ENCODE measurements at places on chromosomes 16 and 17.

DNA sequence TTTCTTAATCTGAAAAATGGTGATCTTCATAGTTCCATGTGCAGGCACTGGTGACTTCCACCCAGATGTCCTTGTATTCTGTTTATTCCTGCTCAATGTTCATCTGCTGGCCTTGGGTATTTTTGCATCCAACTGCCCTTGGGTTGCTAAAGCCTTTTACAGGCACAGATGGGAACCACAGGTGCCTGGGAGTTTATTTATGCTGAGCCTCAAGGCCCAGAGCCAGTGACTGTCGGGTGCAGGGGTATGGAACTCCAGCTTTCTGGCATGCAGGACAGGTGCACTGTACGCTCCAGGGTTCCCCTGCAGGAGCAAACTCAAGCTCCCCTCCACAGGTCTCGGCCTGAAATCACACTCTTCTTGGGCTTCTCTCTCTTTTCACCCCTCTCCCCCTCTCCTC lies 22.3 kb downstream of the DYNLRB2 start:
- DNase-seq: no peak

DNA sequence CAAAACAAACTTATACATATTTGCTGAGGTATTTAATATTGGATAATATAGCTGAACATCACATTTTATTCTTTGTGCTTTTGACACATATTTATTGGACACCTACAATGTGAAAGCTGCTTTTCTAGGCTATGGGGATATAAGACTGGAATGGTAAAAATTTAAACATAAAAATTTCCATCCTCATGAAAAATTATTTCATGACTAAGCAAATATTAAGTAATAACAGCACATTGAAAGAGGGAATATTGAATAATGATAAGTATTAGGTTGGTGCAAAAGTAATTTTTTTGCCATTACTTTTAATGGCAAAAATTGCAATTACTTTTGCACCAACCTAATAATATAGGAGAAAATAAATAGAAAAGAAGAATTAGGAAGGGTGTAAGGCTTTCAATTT lies 972.5 kb upstream of the CDH8 start:
- DNase-seq: no peak

DNA sequence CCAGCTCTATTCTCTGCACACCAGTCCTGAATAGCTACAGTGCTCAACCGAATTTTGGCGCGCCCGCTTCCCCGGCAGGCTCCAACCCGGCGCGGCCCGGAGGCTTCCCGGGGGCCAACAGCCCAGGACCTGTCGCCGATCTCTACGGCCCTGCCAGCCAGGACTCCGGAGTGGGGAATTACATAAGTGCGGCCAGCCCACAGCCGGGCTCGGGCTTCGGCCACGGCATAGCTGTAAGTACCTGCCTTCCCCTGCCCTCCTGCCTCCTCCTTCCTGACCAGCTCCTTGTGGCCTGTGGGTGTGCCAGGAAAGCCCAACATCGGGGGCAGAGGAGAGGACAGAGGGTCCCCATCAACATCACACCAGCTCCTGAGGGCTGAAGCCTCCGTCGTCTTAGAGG lies 70.2 kb downstream of the CCDC182 start:
- DNase-seq: no peak

DNA sequence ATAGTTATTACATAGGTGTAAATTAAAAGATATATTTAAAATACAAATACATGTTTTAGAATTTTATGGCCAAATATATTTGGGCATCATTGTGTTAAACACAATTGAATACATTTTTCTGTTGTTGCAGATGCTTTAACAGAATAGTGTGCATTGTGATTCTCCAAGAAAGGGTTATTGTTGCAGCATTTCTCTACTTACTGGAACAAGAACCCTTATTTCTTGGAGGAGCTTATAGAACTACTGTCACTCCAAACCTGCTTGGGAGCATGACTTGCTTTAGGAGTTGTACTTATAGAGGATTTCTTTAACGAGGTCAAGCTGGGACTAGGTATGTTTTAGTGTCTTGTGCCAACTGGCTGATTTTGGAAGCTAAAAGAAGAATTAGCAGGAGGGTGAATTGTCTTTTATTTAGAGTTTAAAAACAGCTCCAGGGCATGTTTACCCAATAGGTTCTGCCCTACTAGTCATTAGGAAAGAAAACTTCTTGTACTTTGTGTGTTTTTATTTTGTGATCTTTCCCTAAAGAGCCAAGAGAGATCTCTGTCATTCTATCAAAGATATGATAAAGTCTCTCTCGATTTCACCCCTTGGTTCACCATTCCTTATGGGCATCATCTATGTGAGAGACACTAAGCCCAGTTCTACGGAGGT lies 279.8 kb upstream of the SALL1 start:
- no peak for DNase-seq

DNA sequence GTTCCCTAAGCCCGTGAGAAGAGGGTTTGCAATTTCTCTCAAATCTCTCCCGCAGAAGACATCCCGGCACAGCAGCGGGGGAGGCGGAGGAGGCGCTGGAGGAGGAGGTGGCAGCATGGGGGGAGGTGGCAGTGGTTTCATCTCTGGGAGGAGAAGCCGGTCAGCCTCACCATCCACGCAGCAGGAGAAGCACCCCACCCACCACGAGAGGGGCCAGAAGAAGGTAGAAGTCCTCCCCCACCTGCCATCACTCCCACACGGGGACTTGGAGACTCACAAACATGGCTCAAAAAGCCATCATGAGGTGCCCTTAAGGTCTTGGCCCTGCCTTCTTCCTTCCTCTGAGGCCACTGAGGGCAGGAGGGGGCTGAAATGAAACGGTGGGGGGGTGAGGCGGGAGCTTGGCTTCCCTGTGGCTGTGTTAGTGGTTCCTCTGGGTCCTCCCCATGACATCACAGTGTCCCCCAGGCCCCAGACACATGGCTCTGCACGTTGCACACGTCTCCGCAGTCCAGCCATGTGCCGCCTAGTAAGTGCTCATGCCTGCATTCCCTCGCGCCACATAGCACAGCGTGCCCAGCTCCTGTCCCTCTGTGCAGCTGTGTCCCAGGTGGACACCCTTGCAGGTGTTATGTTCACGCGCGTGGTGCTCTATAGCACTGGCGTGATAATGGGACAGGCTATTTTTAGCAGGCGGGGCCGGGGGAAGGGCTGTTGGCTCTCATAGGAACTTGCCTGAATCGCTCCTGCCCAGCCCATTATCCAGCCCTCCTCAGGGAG lies 6.9 kb downstream of the MLLT6 start:
- DNase-seq: no peak

DNA sequence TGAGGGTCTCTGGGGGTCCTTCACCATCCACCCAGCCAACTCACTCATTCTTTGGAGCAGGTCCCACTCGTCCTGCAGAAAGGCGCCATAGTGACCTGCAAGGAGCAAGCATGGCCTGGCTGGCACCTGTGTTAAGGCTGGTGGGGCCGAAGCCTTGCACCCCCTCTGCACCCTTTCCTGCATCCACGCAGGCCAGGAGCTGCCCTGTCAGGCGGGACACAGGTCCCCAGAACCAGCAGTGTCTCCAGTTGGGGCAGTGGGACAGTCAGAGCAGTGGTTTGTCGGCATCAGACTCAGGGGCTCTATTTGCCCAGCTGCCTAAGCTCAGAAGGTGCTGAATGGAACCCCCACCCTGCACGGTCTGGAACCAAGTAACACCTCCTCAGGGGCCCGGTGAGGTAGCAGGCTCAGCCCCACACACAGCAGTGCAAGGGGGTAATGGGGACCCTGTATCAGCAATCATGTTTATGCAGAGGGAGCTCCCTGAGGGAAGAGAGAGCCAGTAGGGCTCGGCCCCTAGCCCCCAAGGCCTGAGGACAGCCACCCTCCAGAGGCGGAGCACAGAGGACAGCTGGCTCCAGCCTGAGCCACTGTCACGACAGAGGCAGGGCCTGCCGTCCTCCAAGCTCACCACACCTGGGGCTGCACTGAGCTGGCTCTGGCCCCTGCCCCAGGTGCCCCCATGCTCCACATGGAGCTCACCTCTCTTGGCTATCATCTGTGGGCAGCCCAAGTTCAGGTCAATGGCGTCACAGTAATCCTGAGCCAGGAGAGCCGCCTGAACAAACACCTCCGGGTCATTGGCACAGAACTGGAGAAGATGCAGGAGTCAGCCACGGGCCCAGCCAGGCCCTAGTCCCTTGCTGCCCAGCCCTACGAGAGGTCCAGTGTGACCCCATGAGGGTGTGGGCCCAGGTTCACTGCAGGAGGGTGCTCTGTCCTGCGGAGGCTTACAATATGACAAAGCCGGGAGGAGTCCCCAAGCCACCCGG lies 1.9 kb downstream of the DUS1L start:
- DNase-seq: no peak

DNA sequence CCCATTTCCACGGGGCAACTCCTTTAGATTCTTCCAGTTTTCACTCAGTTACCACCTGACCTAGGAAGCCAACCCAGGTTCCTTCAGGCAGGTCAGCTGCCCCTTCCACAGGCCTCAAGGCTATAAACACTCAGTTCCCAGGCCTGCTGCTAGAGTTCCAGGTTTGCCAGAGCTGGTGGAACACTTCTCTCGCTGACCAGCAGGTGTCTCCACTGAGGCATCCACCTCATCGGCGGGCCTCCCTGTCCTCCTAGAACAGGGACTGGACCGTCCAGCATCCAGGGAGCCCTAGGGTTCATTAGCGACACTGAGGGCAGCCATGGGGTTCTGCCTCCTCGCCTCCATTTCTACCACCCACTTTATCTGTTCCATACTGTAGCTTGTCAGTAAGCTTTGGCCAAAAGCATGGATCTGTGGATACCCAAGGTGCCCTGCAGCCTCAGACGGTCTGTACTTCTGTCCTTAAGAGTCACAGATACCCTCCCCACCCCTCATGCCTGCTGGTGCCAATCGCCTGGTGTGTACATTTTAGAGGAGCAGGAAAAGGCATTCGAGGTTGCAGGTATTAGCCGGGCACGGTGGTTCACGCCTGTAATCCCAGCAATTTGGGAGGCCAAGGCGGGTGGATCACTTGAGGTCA lies 29.0 kb downstream of the PIMREG start:
- peak; percentile 89 for DNase-seq

DNA sequence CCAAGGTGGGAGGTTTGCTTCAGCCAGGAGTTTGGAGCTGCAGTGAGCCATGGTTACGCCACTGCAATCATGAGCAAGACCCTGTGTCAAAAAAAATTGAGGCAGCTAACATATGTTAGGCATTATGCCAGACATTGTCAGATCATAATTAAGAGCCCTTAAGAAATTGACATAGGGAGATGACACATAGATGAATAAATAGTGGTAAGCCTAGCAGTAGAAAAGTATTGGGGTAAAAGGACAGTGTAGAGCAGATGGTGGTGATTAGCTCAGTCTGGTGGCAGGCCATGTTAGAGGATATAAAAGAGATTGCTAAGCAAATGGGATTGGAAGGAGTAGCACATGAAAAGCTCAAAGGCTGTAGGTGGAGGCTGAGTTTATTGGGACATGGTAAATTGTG lies 22.6 kb downstream of the SRCAP start:
- DNase-seq: no peak

DNA sequence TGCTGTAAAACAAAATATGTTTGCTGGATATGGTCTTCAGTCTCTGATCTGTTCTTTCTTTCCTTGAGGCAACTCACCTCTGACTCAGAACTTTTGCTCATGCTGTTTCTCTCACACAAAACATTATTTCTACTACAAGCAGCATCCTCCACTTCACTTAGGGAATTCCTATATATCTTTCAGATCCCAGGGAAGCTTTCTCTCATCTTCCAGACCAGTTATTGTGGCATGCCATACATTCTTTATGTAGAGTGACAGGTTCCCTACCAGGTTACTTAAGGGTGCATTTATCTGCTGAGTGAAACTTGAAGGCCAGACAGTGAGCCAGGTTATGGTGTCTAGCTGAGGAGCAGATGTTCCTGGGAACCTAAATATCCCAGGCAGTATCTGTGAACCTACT lies 1226.0 kb downstream of the CDH8 start:
- DNase-seq: no peak

DNA sequence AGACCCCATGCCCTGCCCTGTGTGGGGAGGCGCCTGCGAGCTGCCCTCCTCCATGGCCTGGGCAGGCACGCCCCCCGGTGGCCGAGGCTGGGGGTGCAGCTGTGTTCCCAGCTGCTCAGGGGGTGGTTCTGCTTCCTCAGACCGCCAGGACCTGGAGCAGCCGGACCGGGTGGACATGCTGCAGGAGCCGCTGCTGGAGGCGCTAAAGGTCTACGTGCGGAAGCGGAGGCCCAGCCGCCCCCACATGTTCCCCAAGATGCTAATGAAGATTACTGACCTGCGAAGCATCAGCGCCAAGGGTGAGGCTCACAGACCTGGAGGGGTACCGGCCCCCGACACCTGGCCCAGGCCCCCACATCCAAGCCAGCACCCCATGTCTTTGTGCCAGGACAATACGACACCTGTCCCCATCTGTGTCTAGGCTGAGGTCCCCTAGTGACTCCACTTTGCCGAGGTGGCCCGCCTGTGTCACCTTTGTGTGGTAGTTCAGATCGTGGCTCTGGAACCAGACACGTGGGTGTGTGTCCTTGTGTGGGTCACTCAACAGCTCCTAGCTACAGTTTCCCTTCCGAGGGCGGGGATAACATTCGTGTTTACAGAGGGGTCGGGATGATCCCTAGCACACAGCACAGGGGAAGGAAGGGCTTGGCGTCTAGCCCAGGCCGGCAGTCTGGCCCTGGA lies 9.3 kb downstream of the GJD3 start:
- DNase-seq: peak; percentile 96

DNA sequence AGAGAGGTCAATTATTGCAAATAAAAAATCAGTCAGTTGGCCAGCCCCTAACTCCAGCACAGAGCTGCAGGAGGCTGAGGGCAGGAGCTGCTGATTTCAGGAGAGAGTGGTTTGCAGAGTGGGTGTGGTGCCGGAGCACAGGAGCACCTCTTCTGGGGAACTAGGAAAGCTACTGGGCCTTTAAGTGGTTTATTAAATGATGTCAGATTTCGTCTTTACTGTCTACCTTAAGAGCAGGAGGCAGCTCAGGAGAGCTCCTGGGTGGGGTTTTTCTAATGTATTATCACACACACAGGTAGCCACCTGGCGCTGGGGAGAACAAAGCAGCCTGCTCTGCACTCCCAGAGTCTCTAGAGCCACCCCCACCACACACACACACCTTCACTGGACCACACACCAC lies 11.5 kb upstream of the HAS3 start:
- no peak for DNase-seq

DNA sequence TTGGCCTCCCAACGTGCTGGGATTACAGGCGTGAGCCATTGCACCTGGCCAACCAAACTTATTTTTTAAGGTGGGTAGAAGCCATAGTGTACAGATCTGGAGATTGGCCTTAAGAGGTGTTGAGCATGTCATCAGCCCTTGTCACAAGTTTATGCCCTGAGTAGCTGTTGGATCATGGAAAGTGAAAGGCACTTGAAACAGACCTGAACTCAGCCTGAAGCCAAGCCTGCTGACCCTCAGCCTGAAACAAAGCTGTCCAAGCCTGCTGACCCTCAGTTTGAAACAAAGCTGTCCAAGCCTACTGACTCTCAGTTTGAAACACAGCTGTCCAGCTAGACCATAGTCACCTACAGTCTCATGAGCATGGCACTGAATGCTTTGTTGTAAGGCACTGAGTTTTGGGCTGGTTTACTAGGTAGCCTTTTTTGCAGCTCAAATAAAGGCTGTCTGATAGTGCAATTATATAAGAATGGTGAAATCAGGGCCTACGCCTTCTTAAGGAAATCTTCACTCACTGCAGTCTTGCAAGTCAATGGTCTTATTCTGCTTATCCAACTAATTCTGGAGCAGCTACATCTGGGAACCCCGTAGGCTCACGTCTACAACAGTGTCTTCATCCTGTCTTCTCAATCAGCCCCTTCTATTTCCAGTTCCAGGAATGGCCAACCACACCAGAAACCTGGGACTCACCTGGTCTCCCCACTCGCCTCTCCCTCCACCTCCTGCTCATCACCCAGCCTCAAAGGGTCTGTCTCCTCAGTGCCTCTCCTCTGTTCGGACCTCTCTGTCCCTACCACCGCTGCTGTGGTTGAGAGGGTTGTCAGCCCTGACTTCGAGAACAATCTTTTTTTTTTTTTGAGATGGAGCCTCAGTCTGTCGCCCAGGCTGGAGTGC lies 2.9 kb upstream of the NPIPB15 start:
- DNase-seq: no peak
